ENCODE measurements at places on chromosomes 11 and 22.

GRCh38 chr11:6771926-6772893 is at the start of gene OR2AG2:
Gene OR2AG2, minus strand, starts transcription at chr11:6771976. Its CDS starts 3,019 bp downstream, at chr11:6768957.
- DNase-seq, result no peak

- no peak for DNase-seq
Observed at GRCh38 chr11:45568049-45568448, 97.4 kb downstream of the CHST1 start.

GRCh38 chr22:19079691-19080090 is 42.5 kb downstream of the DGCR2 start:
- no peak for DNase-seq

GRCh38 chr11:43130616-43131015 is 181.2 kb upstream of the API5 start:
- DNase-seq, result no peak

- DNase-seq, result no peak
Observed at GRCh38 chr11:57978686-57979531, 44.8 kb upstream of the OR9Q1 start.

DNA sequence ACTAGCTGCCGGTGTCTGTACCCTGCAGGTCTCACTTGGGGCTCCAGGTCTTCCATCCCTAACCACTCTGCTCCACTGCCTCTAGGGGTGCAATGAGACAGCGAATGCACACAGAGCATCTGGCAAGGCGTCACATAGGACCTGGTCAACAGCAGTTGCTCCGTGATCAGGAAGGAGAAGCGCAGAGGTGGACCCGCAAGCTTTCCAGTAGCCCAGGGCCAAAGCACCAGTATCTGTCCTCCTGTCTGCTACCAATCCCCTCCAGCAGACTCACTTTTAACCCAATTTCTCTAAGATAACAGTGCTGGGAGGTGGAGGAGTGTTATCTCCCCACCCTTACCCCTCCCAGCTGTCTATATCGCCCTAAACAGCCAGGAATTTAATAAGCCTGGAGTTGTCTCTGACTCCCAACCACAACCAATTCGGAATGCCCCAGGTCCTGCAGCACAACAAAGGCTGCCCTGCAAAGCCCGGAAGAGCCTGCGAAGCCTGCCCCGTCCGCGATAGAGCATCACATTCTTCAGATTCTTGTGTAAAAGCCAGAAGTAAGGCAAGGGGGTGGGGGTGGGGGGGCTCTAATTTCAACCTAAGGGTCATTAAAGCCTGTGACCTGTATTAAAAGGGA is 19.3 kb downstream of the MYH9 start:
- DNase-seq, result no peak

- no peak for DNase-seq
Observed at GRCh38 chr11:129950101-129951091, 52.2 kb downstream of the PRDM10 start.

DNA sequence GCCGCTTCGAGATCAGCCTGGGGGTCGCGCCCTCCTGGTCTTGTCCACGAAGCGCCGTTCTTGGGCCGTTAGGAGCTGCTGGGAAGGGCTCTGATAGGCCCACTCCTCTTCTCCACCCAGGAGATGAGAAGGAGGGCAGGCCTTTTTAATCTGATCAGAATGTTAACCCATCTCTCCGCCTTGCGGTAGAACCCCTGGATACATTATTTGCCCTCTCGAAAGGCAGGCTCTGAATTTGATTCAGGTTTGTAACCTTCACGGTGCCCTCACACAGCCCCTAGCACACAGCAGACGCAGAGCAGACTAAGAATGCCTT is at the start of gene CCDC83:
CCDC83 (plus strand) TSS at position 43 of the 316 bp plus-strand sequence. CDS start 9,741 bp downstream, outside the sequence.
- no peak for DNase-seq

DNA sequence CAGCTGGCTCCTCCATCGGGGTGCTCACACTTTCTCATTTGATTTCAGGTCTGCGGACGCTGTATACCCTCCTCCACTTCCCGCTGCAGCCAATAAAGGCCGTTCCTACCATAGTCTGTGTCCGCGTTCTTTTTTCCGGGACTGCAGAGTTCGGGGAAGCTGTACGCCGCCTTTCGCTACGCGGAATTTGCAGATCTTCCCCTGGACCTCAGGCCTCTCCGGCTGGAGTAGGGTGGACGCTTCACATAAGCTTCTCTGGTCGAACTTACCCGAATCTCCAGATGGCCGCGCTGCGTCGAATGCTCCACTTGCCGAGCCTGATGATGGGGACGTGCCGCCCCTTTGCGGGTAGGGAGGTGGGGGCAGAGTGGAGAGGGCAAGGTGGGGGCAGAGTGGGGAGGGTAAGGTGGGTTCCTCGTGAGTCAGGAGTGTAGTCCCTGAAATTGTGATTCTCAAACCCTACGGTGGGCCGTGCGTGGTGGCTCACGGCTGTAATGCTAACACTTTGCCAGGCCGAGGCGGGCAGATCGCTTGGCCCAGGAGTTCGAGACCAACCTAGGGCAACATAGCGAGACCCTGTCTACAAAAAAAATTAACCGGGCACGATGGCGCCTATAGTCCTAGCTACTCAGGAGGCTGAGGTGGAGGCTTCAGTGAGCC is 617 bp downstream of the CSKMT start:
- peak; percentile 58 for DNase-seq

DNA sequence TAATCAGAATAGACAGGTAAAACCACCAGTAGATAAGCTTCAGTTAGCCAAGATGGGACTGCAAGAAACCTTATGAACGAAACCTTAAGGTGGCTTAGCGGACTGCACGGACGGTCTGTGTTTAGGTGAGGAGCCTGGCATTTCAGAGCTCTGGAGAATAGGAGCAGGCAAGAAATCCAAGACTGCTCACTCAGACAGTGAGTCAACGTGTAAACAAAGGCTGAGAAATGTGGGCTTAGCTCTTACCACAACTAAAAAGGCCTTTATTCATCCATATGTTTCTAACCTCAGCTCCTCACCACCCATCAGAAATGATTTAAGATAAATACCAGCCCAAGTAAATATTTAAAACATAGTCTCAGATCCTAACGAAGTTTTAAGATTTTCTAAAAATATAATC is 657.7 kb downstream of the OPCML start:
- DNase-seq, result no peak

DNA sequence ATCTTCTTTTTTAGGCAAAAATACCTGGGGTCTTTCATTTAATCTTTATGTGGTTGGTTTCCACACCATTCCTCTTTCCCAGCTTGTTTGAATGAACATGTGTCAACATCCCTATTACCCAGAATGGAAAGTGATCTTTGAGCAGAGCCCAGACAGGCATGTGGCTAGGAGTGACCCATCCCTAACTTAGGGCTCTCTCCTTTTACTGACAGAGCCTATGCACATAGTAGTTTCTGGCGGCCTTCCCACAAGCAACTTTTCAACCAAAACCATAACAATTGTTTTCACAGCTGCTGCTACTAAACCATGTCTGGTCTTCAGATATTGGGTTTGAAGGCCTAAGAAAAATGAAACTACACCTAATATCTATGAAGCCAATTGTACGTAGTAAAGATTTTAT is 107.5 kb downstream of the TENM4 start:
- no peak for DNase-seq

- no peak for DNase-seq
Observed at GRCh38 chr22:24435323-24435645, 7.9 kb downstream of the ADORA2A start.

GRCh38 chr11:104095791-104096190 is 59.4 kb downstream of the DDI1 start:
- DNase-seq, result no peak

GRCh38 chr22:19051381-19052072 is 70.7 kb downstream of the DGCR2 start:
- DNase-seq, result no peak

DNA sequence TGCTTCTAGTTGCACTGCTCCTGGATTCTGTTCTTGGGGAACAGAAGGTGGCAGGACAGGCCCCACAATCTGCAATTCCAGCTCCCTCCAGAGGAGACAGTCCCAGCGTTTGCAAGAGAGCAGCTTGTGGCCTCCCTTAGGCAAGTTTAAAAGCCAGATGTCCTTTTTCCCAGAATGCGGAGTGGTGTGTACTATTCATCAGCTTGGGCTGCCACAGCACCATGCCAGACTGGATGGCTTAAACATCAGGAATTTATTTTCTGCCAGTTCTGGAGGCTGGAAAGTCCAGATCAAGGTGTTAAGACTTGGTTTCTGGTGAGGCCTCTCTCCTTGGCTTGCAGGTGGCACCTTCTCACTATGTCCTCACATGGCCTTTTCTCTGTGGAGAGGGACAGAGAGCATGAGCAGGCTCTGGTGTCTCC is 11.7 kb downstream of the MIAT start:
- DNase-seq, result no peak

DNA sequence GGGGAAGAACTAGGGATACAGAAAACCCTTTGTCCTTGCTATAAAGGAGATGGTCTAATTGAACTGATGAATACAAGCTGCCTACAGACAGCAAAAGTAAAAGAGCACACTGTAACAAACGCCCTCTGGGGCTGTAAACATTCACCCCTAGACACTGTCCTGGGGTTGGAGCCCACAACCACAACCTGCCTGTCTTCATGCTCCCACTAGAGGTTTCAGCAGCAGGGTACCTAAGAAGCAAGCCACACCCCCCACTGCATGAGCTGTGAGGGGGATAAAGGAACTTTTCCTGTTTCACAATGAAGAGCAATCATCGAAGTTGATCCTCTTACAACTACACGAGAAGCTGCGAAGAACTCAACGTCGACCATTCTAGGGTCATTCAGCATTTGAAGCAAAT is 90.5 kb upstream of the LUZP2 start:
- no peak for DNase-seq

- no peak for DNase-seq
Observed at GRCh38 chr22:18042685-18043084, 18.3 kb upstream of the MICAL3 start.

GRCh38 chr11:59011655-59012397 is 72.5 kb downstream of the GLYATL1 start:
- DNase-seq, result no peak

GRCh38 chr11:24609192-24610119 is 112.6 kb downstream of the LUZP2 start:
- DNase-seq, result no peak

DNA sequence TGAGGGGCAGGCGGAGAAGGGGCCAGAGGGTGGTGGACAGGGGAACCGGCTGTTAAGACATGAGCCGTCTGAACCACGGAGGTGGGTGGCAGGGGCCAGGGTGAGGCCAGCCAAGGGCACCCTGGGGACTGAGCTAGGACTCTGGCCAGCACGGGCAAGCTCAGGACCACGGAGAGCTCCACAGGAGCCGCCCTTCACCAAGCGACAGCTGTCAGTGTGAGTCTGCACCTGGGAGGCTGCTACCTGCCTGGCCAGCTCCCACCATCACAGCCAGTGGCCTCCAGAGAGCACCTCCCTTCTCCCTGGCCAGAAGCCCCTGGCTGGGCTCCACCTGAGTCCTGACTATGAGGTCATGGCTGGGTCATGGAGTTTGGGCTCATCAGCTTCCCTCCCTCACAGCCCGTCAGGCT is 21.6 kb downstream of the MGAT3 start:
- DNase-seq, result no peak

DNA sequence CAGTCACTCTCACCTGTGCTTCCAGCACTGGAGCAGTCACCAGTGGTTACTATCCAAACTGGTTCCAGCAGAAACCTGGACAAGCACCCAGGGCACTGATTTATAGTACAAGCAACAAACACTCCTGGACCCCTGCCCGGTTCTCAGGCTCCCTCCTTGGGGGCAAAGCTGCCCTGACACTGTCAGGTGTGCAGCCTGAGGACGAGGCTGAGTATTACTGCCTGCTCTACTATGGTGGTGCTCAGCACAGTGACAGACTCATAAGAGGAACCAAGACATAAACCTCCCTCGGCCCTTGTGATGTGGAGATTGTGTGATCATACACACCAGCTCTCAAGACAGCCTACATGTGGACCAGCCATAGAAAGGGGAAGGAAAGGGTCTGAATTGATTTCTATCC is 113.3 kb downstream of the ZNF280B start:
- DNase-seq, result no peak

GRCh38 chr11:5298451-5298850 is 3.3 kb downstream of the OR51B4 start:
- DNase-seq, result no peak

DNA sequence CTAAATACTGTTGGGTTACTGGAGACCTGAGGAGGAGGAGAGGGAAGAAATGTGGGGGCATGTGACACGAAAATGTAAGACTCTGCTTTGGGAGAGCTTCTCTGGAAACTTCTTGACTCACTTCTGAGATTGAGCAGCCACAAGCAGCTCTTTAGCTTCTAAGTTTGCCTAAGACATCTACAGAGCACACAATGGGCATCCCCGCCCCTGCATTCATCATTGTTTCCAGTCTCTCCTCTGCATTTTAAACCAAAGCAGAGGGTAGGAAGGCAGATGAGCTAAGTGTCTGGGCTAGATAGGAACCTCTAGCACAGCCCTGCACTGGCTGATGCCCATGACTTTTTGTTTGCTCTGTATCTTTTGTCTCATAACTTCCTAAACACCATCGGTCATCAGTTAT is 2.1 kb upstream of the OR52D1 start:
- DNase-seq, result no peak

- DNase-seq, result no peak
Observed at GRCh38 chr11:134386945-134387344, 25.1 kb downstream of the B3GAT1 start.

GRCh38 chr11:1029654-1030053 is 6.9 kb downstream of the MUC6 start:
- no peak for DNase-seq

DNA sequence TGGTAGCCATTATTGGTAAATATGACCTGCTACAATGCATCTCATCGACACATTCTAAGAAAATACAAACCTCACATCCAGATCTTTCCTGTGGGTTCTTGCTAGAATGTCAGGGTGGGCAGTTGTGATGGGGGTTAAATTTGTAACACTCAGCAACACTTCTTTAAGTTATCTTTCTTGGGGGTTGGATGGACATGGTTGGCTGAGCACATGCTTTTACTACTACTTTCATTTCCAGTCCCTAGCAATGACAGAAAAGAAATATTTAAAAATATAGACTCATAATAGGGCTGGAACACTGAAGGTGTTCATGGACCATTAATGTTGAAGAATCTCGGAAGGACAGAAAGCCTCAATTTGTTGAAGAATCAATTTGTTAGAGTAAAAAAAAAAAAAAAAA is 57.6 kb downstream of the APOL3 start:
- no peak for DNase-seq

- DNase-seq, result no peak
Observed at GRCh38 chr22:27142286-27142685, 484.9 kb downstream of the MIAT start.

GRCh38 chr22:16949561-16949960 is 58.5 kb downstream of the GAB4 start:
- no peak for DNase-seq

DNA sequence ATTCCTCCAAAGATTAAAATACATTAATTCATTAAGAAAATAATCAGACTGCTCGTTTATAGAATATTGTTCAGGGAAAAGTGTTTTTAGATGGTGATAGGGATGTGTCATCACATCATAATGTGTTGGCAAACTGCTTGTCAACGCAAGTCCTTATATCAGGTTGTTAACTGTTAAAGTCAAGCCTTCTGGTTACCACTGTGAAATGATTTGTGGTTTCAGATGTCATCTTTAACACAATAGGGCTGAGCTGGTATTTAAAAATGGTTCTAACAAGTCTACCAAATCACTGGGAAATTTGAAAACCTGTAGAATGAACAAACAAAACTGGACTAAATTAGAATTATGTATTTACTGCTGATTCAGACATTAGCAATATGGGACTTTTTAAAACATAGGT is 2.4 kb upstream of the MMP13 start:
- no peak for DNase-seq
